Hematopoietic multipotent progenitor cell treated with erythropoietin and hydrocortisone succinate and interleukin-3 and kit ligand, for 8 days (in vitro differentiated cells): ENCODE measurements at places on chromosomes 4 and X.

GRCh38 chr4:8101213-8102075, 57.2 kb downstream of the ABLIM2 start:
- DNase-seq: no peak

DNA sequence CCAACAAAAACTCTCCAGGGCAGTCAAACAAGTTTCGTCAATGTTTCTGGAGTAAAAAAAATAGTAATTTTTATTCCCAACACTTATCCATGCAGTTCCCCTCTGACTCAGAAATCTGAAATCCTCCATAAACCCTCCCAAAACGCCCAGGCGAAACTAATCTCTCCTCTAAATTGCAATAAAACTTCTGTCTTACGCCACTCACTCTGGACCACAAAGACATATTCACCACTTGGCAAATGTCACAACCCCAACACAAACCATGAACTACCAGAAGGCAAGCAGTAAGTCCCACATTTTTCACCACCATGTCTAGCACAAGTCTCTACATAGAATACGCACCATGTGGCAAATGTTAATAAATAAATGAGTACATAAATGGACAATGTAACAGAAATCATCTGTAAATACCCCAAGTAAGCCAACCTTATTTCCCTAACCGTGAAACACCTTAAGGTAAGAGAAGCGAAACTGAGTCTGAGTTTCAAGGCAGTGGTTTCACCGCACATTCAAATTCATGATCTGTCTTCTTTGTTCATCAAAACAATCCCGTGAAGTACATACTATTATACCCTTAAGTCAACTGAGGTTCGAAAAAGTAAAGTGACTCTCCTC, 1.6 kb downstream of the PAPSS1 start:
- DNase-seq: no peak

- no peak for DNase-seq
Measured at GRCh38 chr4:77021614-77022089, 54.1 kb downstream of the CCNI start.

DNA sequence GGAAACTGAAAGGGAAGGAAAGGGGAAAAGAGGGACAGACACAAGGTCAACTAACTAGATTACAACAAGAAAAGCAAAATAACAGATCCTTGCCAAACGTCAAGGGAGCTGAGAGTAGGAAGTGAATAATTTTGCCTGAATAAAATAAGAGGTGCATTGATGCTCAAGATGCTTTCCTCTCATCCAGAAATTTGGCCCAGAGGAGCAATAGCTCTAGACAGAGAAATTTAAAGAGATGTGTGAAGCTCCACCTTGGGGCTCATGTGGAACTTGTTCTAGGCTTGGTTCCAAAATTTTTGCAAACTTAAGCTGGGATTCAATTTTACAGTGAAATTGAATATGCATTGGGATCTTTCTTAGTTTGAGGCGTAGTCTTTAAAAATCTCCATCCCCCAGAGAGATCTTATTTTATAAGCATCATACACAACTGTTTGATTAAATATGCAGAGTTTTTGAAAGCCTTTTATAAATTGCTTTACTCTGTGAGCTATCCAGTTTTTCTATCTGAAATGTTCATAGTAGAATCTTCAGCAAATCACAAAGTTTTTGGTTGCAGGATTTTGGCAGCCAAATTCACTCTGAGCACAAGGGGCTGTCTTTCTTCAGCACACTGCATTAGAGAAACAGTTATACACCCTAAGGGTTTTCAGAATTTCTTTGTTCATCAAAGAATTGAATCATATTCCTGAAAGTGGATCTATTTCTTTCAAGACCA, 1159.5 kb downstream of the ADGRL3 start:
- DNase-seq: no peak

- DNase-seq: no peak
Measured at GRCh38 chr4:80492761-80493160, 157.2 kb downstream of the CFAP299 start.

DNA sequence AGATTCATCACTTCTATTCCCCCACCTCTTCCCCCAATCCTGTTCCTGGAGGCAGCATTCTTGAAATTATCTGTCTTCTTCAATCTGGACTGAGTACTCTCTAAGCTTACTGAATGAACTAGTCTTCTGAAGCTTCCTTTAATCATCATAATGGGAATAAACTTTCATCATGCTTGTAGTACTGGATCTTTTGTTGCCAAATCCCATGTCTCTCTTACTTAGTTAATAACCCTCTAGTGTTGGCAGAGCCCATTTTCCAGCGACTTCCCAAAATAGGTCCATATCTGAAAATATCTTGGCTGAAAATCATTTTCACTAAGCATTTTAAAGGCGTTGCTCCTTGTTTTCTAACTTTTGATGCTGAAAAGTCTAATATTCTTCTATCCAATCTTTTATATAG, 39.6 kb downstream of the RPS6KA3 start:
- no peak for DNase-seq

DNA sequence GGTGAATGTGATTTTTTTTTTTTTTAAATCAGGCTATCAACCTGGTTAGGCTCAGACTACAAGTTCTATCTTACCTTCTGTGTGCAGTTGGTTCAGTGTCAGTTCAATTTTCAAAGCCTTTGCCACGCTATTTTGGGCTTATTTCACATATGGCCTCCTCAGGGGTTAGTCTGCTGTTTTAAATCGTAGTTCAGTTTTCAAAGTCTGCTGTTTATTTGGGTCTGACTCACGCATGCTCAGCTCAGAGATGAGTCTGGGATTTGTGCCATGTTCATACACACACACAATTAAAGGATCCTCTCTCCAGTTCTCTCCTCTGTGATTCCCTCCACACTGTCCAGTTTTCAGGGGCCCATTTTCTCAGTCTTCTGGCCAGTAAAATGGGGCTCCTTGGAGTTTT, 32.3 kb upstream of the ZFX start:
- DNase-seq: no peak

GRCh38 chr4:780716-781492, 45.0 kb downstream of the CPLX1 start:
- no peak for DNase-seq

- no peak for DNase-seq
Measured at GRCh38 chr4:21986307-21986706, 37.7 kb upstream of the KCNIP4 start.

DNA sequence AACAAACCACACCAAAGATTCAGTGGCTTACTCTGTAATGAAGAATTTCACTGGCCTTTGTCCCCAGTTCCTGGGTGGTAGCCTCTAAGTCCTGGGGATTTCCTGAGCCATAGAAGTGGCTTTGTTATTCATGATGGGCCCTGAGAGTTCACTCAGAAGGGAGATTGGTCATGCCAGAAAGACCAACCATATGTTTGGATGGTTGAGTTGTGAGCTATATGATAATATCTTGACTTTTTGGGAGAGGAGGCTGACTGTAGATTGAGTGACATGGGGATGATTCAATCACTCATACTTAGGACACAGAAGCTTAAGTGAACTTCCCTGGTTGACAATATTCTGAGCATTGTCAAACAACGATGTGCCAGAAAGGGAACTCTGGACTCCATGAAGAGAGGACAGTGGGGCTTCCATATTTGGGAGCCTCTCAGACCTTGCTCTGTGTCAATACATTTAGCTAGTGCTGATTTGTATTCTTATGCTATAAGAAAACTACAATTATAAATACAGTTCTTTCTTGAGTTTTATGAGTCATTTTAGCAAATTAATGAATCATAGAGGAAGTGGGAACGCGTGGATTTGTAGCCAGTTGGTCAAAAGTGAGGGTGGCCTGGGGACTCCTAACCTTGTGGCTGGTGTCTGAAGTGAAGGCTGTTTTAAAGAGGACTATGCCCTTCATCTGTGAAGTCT, 392.0 kb downstream of the GBA3 start:
- DNase-seq: no peak

GRCh38 chr4:147560625-147561024, 56.6 kb upstream of the TMEM184C start:
- no peak for DNase-seq

- peak; percentile 64 for DNase-seq
Measured at GRCh38 chr4:184675821-184676492, 26.4 kb downstream of the PRIMPOL start.

DNA sequence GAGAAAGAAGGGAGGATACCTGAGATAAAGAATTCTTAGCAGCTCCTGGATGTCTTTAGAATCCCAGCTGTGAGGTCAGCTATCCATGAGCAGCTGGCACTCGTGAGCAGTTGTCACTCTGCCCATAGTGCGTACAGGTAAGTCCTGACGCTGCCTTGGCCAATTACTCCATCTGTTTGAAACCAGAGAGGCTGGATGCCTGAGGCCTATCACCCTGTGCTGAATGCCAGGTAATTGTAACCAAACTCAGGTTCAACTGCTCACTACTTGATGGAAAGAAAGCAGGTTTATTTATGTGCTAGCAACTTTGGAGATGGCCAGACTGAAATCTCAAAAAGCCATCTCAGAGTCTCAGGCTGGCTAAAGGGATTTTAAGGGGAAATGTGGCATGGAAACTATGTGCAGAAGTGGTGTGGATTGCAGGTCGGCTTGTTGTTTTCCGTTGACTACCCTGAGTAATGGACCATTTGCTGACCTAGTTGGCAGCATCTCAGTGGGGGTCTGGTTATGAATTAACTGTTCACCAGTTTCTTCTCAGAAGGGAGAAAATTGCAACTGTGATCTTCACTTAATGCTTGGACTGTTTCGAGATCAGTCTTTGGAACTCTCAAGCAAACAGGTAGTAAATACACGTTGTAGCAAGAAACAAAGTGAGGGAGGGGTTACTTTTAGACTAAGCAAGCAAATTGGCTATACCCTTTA, 1614.0 kb upstream of the PCDH10 start:
- no peak for DNase-seq

- DNase-seq: no peak
Measured at GRCh38 chrX:67648361-67648760, 104.5 kb downstream of the AR start.
